ENCODE measurements at places on chromosomes 3 and 15. TPM values are rescaled to one million over a fixed set of nuclear protein-coding genes. Genes with fewer than 3 reads are reported as not detected.

DNA sequence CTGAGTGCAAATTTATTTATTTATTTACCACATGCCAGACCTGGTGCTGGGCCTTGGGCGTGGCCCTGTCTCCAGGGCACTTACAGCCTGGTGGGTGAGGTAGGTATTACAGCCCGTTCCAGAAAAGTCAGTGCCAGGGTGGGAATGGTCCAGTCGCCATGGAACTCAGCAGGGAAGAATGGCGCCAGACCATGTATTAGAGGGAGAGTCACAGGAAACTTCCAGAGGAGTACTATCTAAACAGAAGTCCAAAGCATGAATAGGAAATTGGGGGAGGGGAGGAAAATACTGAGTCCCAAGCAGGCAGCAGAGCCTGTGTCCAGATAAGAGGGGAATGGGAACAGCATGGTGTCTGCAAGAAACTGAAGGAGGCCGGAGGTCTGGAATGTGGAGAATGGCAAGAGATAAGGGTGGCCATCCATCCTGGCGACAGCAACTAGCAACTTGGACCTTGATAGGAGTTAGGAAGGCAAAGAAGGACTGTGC is 27.0 kb downstream of the SH3BP5 start:
- H3K4me1 ChIP-seq, result peaks cover 93% of the 10 kb centered on the region
- H3K27me3 ChIP-seq, result no peaks in the 10 kb centered on the region
- H3K4me3 ChIP-seq, result no peak overlapping the region
- peaks cover 65% of the 10 kb centered on the region for H3K36me3 ChIP-seq

The RTP1 gene
- total RNA-seq, result not detected

- no peak for DNase-seq
- H3K27ac ChIP-seq, result no peak overlapping the region
- H3K36me3 ChIP-seq, result peaks cover 22% of the 10 kb centered on the region
- H3K27me3 ChIP-seq, result no peaks in the 10 kb centered on the region
- H3K4me3 ChIP-seq, result no peak overlapping the region
- no peaks in the 10 kb centered on the region for H3K4me1 ChIP-seq
Measured at GRCh38 chr3:128307781-128308469, 154.6 kb downstream of the EEFSEC start.

The TMCO5A gene
- not detected for total RNA-seq

The CLDN11 gene
- total RNA-seq, result 0.51 TPM

DNA sequence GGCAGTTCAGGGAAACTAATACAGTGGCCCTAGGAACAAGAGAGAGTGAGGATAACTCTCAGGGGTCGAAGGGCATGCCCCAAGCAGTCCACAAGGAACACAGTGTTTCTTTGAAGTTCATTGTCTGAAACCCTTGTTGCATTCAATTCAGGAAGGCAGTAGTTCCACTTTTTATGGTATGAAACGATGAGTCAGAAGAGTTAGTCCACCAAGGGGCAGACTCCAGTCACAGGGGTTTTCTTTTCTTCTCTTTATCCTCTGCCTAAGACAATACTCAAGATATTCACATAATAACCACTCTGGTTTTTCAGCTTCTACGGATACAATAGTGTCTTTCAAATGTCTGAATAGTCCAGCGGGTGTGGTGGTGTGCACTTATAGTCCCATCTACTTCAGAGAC is 23.7 kb upstream of the TICRR start:
- H3K27me3 ChIP-seq, result peaks cover 9% of the 10 kb centered on the region
- no peak overlapping the region for H3K27ac ChIP-seq
- H3K4me1 ChIP-seq, result no peaks in the 10 kb centered on the region
- no peak overlapping the region for H3K4me3 ChIP-seq
- DNase-seq, result no peak

The DHFR2 gene
- 5.0 TPM for total RNA-seq

The LCTL gene
- total RNA-seq, result not detected

The IFT122 gene
- 19.2 TPM for total RNA-seq

The ABHD6 gene
- total RNA-seq, result 37.1 TPM

DNA sequence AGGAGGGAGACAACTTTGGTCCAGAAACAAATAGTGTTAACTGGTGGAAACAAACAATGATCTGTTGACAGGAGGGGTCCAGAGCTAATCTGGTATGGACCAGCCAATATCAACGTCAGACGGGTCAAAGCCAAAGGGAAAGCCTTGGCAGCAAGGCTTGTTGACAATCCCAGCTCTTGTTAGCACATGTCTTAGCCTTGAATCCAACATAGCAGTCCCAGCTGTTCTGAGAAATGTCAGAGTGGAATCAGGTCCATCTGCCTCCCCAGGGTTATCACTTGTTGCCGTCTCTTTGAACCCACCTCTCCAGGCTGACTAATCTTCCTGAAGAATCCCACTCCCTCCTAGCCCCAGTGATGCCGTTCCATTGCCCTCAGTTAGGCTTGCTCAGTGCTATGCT is 404.6 kb upstream of the MCTP2 start:
- H3K27ac ChIP-seq, result no peak overlapping the region
- no peaks in the 10 kb centered on the region for H3K27me3 ChIP-seq
- H3K36me3 ChIP-seq, result no peaks in the 10 kb centered on the region
- no peaks in the 10 kb centered on the region for H3K4me1 ChIP-seq

DNA sequence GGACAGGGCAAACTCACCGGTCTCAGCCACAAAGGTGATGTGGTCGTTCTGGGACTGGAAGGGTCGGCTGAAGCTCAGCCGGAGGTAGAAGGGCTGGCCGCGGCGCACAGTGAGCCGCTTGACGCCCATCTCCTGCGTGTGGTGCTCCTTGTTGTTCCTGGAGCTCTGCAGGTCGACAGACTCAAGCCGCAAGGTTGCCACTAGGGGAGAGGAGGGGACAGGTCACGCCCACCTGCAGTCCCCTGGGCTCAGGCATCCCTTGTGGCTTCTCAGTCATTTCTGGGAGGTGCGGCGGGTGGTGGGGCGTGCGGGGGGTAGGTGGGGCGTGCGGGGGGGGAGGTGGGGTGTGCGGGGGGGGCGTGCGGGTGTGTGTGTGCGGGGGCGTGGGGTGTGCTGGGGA is 26.7 kb upstream of the TGM5 start:
- DNase-seq, result no peak
- no peak overlapping the region for H3K4me3 ChIP-seq
- peaks cover 44% of the 10 kb centered on the region for H3K27me3 ChIP-seq
- H3K36me3 ChIP-seq, result no peaks in the 10 kb centered on the region

The LAMB2 gene
- total RNA-seq, result not detected

The LCMT2 gene
- 15.5 TPM for total RNA-seq
